Ascending aorta (tissue), 2 donors: ENCODE measurements at places on chromosomes 2 and 18. TPM values are rescaled to one million over a fixed set of nuclear protein-coding genes. Genes with fewer than 3 reads are reported as not detected.

- peak; percentile 11 for DNase-seq
These were observed 34.2 kb upstream of the PPP4R1 start for GRCh38 chr18:9648431-9649163.

Gene ACVR1C
- not detected for total RNA-seq

GRCh38 chr18:30632071-30632698 lies 410.4 kb downstream of the DSC3 start:
- no peak for DNase-seq

Gene MEP1B
- total RNA-seq = not detected

Gene FHOD3
- 12.7 TPM for total RNA-seq

Gene UGT1A5
- total RNA-seq = not detected

GRCh38 chr2:104790100-104790811 lies 63.7 kb upstream of the POU3F3 start:
- no peak for DNase-seq

GRCh38 chr2:74882299-74882687 lies 48.4 kb downstream of the HK2 start:
- no peak for DNase-seq

- DNase-seq = no peak
These were observed 88.8 kb downstream of the CD226 start for GRCh38 chr18:69858897-69859296.

Gene SPHKAP
- total RNA-seq = not detected

Gene RBM44
- total RNA-seq = 8.5 TPM

- no peak for DNase-seq
These were observed 40.8 kb downstream of the AGPS start for GRCh38 chr2:177433402-177433801.

- DNase-seq = no peak
These were observed 429.5 kb downstream of the CCDC85A start for GRCh38 chr2:56613254-56613653.

DNA sequence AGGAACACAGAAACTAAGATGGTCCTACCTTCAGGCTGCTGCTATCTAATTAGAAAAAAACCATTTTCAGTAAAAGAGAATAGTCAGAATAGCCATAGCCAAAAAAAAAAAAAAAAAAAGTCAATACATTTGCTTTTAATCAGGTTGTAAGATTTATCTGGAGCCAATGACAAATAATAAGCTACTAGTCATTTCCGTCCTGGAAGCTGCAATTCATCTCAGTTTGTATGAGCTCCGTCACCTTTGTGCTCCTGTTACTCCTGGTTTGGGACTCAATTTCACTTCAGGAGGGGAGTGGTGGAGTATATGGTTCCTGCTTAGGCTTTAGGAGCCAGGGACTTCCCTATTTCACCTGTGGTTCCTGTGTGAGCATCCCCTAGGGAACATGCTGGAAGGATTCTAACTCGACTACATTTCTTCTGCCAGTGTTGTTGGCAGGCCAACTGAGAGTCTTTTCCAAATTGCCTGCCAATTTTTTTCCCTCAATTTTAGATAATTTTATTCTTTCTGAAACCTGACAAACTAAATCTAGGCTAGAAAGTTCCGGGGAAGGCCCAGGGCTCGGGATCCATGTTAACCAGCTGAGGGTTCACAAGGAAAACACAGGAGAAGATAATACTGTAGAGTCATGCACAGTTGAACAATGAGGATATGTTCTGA lies 481.8 kb downstream of the DLGAP1 start:
- DNase-seq = no peak

- DNase-seq = no peak
These were observed 279.8 kb downstream of the ZNF521 start for GRCh38 chr18:25072205-25072604.

Gene WDR33
- total RNA-seq = 13.9 TPM

GRCh38 chr2:53569957-53570727 lies 197.5 kb upstream of the CHAC2 start:
- no peak for DNase-seq

Gene CD8B
- not detected for total RNA-seq

Gene ZNF516
- total RNA-seq = 21.6 TPM
